ENCODE measurements at places on chromosomes 13 and 19.

DNA sequence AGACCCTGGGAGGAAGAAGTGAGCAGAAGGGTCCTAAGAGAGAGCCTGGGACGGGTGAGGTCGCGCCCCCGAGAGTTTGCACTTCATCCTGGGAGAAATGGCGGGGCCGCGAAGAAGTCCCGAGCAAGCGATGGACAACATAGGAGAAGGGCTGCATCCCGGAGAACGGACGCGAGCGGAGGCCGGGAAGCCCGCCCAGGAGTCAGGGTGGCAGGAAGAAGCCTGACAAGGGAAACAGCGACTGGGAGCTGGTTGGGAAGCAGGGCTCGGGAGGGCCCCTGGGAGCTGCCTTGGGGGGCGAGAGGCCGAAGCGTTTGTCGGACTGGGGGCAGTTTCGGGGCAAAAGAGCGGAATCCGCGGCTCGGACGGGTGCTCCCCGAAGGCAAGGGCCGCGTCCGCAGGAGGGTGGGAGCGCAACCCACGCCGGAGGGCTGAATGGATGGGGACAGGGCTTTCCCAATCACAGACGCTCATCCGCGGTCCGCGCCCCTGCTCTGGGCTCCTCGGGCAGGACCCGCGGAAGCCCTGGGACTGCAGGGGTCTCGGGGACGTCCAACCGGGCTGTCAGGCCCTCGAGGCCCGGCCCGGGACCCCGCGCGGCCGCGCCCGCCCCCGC lies 469 bp downstream of the ABHD17A start:
- DNase-seq = peak; percentile 37

DNA sequence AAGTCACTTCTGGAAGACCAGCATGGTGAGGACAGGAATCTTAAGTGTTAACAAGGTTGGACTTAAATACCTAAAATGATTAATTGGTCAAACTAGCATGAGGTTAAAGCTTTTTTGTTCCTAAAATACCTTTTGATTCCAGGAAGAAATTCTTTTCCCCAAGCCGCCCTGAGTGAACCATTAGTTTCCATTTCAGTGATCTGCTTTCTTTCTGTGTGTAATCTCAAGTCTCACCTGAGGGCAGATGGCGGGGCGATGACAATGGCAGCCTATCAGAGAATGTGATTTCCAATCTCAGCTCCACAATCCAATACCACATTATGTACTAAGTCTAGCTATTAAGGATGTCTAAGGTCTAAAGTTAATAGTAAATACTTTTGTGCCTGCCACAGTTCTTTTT lies 390.9 kb upstream of the SGCG start:
- DNase-seq = no peak

DNA sequence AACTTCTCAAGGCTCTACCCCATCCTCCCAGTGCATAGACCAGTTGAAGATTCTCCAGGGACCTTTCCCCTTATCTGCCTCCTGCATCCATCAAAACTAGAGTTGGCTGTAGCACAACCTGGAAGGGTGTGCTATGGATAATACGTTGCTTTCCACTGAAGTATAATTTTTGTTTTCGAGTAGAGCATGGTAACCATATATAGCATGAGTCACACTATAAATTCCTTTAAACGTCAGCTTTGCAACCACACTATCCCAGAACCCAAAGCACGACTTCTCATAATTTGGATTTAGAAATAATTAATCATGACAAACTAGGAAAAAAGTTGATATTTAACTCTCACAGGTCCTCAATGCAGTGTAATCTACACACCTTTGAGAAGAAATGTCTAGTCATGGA lies 138.3 kb upstream of the NBEA start:
- DNase-seq = no peak

- no peak for DNase-seq
Measured at GRCh38 chr13:74077792-74078191, 56.4 kb downstream of the KLF12 start.

DNA sequence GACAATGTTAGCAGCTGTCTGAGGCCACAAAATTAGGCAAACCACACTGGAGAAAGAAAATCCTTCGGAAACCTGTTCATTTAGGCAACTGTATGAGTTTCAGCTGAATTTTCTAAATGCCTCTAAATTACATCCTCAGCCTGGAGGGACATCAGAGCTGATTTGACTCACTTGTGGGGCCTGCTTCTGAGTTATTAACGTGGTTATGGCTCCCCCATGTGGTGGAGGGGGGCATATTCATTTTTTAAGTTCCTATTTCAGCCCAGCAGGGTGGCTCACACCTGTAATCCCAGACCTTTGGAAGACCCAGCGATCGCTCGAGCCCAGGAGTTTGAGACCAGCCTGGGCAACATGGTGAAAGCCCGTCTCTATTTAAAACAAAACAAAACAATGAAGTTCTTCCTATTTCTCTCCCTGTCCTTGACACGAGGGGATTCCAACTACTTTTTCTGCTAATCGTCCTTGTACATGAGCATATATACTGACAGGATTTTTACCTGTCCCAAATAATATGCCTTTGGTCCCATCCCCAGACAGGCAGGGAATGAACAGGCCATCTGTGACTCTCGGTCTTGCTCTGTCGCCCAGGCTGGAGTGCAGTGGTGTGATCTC lies 31.5 kb upstream of the HIF3A start:
- peak; percentile 72 for DNase-seq

GRCh38 chr13:107251341-107251740 lies 683.4 kb upstream of the ARGLU1 start:
- no peak for DNase-seq

- no peak for DNase-seq
Measured at GRCh38 chr19:5313307-5313706, 27.3 kb downstream of the PTPRS start.

DNA sequence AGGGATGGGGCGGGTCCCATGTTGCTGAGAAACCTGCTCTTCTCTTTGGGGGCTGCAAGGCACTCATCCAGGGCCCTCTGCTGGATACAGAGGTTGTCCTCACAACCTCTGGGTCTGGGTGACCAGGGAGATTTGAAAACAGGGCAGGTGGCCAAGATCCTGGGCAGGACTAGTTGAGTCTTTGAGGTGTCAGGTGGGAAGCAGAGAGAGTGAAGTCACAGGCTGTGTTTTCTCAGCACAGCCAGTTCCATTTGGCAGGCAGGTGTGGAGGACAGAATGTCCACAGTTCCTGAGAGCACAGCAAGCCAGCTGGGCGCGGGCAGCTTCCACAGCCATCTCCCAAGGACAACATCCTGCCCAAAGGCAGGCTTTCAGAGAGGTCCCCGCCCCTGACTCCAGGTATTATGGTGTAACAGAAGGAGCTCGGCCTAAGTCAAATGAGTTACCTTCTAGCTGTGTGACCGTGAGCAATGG lies 118.8 kb downstream of the NUFIP1 start:
- no peak for DNase-seq

GRCh38 chr13:50357136-50357535 lies 341.9 kb downstream of the KCNRG start:
- no peak for DNase-seq

GRCh38 chr13:31982540-31982939 lies 49.0 kb upstream of the FRY start:
- no peak for DNase-seq

DNA sequence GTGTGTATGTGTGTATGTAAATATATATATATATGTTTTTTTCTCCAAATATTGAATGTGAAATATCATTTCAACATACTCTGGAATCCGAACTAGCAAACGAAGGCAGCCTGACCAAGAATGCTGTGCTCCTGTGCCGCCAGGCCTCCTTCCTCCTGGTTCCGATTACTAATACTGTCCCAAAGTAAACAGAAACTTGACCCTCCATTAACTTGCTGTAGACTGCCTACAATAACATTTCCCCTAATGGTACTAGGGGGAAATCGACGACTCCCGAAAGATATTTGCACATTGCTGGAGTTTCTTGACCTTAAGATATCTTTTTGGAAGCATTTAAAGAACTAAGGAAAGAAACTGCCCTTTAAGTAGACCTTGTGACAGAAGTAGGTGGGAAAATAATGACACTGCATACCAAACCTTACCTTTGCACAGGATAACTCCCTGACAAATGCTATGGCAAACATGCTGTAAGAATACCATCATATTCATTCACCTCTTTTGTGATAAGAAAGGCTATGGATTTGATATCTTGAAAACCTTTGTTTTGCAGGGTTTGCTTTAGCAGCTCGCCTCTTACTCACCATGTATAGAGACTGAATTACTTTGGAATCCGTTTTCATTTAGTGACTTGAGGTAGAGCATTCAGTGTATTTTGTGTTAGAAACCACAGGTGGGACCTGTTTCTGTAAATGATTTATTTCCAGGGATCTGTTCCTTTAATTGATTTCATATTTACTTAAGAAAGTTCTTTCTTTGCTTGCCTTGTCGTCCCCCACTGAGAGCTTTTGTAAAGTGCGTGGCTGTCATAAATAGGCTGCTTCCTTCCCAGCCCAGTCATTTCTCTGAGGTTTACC lies 80.1 kb downstream of the KLF5 start:
- DNase-seq = peak; percentile 10

DNA sequence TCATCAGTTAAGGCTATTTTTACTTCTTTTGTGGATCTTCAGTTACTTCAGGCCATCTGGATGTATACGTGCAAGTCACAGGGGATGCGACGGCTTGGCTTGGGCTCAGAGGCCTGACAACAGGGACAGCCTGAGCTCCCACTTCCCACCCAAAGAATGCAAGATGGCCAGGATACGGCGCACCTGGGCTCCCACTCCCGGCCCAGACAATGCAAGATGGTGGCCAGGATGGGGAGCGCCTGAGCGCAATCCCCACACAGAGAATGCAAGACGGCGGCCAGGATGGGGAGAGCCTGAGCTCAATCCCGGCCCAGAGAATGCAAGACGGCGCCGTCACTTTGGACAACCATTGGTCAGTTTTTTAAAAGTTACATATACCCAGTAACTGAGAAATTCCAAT lies 25.3 kb upstream of the MIER2 start:
- no peak for DNase-seq

DNA sequence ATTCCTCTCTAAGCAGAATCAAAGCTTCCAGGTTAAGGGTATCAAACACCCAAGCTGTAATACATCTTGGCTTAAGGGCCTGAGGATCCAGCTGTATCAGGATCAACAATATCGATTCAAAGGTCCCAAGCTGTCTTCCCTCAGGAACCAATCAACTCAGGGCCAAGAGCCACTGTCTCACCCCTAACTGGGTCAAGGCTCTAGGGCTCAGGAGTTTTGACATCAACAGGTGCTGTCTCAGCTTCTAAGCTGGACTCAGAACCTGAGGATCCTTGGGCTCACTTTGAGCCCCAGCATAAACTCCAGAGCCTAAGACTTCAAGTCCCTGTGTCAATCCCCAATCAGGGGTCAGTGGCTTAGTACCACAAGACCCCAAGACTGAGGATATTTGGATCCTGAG lies 917 bp downstream of the FBXW9 start:
- no peak for DNase-seq

GRCh38 chr13:25478186-25478585 lies 106.4 kb downstream of the ATP8A2 start:
- DNase-seq = no peak

- peak; percentile 91 for DNase-seq
Measured at GRCh38 chr19:58150328-58150921, at the start of gene ZNF329. ZNF329 (minus strand) TSS chr19:58150789; CDS start chr19:58129503, 21,286 bp downstream.

DNA sequence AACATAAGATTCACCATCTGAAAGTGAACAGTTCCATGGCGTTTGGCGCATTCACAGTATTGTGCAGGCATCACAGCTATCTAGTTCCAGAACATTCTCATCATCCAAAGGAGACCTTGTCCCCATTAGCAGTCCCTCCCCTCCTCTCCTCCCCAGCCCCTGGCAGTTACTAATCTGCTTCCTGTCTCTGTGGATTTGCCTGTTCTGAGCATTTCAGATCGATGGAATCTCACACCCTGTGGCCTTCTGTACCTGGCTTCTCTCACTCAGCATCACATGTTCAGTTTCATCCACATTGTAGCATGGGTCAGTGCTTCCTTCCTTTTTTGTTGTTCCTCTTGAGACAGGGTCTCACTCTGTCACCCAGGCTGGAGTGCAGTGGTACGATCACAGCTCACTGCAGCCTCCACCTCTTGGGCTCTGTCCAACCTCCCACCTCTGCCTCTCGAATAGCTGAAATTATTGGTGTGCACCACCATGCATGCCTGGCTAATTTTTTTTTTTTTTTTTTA lies 34.6 kb downstream of the CRTC1 start:
- DNase-seq = no peak

All from nephron progenitor cell (in vitro differentiated cells).